COR-L47 (cell line): ENCODE measurements at places on chromosomes 11 and 22.

GRCh38 chr11:13114566-13115379, 105.7 kb downstream of the RASSF10 start:
- peak; percentile 93 for DNase-seq

DNA sequence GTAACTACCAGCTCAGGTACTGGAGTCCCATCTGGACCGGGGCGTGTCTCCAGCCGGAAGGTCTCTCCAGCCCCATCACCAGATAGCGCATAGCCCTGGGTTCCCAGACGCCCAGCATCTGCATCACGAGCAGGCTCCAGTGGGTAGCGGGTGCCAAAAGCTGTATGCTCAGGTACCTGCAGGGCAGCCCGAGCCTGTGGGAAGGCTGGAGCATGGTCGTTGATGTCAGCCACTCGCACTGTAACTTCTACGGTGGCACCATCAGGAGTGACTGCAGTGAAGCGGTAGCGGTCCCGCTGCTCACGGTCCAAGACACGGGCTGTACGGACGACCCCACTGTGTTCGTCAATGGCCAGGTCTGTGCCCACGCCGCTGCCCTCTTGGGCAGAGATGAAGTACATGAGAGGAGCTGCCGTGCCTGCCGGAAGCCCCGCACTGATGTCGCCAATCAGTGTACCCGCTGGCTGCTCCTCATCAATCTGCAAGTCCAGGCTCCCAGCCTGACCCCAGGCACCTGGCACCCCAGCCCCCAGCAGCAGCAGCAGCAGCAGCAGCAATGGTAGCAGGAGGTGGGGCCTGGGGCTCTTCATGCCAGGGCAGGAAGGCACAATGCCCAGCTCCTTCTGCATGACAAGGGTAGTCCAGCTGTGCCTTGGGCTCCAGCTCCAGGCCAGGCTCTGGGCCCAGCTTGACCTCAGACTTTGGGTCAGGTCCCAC, 14.5 kb downstream of the DCHS1 start:
- no peak for DNase-seq

- no peak for DNase-seq
These were observed 383.0 kb upstream of the NARS2 start for GRCh38 chr11:78957476-78958245.

GRCh38 chr11:119640541-119640940, 88.5 kb downstream of the NECTIN1 start:
- DNase-seq, result no peak

DNA sequence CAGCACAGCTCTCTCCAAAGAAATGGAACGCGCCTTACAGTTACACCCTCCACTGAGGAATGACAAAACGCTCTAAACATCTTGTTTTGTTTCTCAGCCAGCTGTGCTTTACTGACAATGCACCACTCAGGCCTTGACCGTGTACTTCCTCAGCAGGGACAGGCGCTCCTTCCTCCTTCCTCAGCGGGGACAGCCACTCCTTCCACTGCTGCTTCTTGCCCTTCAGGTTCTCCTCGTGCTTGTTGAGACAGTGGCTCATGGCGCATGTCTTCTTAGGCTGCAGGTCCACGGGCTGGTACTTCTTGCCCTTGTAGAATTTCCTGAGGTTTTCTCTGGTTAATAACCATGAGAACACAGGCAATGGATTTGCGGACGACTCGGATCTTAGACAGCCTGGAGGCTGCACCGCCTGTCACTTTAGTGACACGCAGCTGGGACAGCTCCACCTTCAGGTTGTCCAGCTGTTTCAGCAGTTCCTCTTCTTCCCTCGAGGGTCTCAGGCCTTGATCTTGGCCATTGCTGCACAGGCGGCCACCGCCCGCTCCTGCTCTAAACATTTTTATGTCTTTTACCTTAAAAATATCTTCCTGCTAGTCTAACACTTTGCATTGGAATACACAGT, 613.8 kb downstream of the BRD1 start:
- DNase-seq, result no peak

GRCh38 chr11:127454856-127455255, 454.3 kb upstream of the KIRREL3 start:
- DNase-seq, result peak; percentile 89

- DNase-seq, result no peak
These were observed 176.7 kb upstream of the NCAM1 start for GRCh38 chr11:112784323-112785073.

GRCh38 chr11:94968334-94968958, 4.9 kb downstream of the CWC15 start:
- DNase-seq, result no peak

DNA sequence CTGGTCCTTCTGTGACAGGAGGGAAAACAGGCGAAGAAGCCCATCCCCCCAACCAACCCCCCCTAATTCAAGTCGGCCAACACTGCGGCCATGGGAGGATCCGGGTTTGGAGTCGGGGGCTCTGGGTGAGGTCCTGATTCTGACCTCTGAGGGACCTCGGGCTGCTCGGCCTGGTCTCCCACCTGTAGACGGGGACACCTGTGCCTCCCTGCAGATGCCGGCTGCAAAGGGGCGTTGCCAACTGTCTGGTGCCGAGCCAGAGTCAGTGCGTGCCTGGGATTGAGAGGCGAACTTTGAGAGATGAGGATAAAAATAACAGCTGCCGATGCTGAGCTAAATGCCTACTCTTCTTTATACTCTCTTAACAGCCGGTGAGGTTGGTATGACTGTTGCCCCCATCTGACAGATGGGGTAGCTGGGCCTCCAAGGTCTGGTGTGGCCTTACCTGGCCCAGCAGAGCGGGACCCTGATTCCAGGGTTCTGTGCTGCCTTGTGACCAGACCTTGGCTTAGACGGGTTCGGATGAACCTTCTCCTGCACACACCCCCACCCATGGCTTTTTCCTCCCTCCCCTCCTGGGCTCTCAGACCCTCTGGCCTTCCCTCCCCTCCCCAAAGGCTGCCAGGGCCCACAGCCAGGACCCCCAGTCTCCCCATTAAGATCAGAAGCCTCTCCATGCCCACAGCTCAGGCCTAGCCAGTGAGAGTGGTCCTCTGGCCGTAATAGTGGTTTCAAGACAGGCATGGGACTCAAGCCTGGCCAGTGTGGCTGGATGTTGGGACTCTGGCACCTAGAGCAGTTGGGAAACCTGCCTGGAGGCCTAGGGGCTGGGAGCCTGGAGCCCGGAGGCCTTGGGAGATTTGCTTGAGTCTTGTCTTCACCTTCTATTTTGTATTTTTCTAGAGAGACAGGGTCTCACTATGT, 41.7 kb downstream of the KCNJ4 start:
- no peak for DNase-seq

- no peak for DNase-seq
These were observed 677.7 kb downstream of the BRD1 start for GRCh38 chr22:49149721-49150608.

DNA sequence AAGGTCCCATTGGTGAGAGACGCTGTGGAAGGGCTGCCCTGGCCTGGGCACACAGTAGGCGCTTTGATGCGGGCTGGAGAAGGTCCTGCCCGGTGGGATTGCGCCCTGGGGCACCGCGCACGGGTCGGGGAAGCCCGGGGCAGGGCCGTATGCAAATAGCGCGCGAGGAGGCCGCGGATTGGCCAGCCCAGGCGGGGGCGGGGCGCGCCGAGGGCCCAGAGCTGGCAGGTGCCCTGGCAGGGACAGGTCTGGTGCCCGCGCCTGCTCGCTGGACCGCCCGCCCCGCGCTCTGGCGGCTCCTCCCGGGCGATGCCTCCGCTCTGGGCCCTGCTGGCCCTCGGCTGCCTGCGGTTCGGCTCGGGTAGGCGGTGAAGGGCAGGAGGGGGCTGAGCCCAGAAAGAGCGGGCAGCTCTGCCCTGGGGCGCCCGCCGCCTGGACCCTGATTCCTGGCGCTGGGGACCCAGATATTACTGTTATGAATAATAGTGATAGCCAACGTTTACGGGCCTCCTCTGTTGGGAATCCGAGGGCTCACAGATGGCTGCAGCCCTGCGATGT, at the start of gene UPK3A:
Gene UPK3A (plus strand): TSS at position 245 of the 558 bp plus-strand sequence. CDS start 65 bp downstream, at position 310.
- no peak for DNase-seq

DNA sequence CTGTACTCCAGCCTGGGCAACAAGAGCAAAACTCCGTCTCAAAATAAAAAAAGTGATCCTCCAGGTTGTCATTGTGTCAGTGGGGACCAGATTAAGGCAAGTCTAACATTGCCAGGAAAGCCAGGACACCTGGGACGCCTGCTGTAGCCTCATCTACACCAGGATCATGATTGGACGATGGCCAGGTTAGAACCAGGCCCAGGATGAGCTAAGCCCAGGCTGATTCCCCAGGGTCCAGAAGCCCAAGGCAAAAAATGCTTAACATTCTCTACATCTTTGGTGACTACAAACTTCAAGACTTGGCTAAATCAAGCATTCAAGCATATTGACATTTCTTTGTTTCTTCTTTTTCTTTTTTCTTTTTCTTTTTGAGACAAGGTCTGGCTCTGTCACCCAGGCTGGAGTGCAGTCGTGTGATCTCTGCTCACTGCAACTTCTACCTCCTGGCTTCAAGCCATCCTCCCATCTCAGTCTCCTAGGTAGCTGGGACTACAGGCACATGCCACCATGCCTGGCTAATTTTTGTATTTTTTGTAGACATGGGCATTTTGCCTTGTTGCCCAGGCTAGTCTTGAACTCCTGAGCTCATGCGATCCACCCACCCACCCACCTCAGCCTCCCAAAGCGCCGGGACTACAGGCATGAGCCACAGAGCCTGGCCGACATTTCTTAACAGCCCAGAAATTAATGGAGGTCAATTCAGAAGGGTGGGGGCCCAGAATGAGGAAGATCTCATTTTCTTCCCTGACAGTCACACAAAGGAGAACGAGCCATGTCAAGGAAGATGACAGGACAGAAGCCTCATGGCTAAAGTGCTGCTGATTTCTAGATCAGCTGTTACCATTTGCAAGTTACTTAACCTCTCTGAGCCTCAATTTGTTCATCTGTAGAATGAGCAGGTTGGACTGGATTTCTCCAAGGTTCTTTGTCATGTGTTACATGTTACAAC, 12.5 kb upstream of the PTPRJ start:
- no peak for DNase-seq

DNA sequence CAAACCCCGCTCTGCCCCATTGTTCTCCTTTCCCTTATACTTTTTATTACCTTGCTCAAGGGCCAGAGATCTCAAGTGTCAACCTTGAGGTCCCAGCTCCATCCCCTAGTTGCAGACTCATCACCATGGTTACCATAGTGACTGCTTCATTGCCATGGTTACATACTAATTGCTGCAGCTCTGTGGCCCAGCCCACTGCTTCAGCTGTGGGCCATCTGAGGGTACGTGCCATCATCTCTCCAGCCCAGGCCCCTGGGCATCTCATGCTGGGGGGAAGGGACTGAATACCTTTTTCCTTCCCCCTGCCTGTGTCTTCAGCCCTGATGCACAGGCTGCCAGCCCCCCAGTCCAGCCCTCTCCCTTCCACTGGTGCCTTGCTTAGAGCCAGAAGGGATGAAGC, 22.2 kb downstream of the TREH start:
- DNase-seq, result no peak

GRCh38 chr11:46298699-46299433, 21.4 kb downstream of the CREB3L1 start:
- no peak for DNase-seq

DNA sequence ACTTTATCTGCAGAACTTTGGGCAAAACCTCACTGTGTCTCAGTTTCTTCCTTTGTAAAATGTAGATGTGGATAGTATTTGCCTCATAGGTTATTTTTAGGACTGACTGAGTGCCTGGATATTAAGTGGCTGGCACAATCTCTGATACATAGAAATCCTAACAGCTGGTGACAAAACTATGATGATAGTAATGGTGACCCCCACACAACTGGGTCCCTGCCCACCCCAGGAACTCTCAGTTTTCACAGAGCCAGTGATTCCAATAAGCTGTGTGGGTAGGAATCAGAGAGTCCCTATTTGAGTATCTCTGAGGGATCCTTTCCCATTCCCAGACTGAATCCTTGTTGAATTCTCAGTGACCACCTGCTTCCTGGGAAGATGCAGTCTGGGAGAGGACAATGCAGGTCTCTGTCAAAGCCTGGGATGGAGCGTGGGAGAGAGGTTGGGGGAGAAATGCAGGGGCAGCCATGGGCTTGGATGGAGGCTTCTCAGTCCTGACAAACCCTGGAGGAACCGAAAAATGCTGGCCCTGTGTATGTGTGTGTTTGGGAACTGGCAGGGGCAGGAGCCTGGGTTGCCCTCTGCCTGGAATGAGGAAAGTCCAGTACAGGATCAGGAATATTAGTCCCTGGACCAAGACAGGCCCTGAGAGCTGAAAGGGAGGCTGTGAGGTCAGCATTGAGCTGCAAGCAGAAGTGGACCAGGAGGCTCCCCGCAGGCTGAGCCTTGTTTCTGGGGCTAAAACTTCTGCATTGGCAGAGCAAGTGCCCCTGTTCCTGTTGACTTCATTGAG, 6.1 kb upstream of the P2RY6 start:
- DNase-seq, result no peak

- DNase-seq, result no peak
These were observed 587.1 kb downstream of the SOX6 start for GRCh38 chr11:15769203-15769602.

GRCh38 chr22:27223317-27224177, 566.2 kb downstream of the MIAT start:
- DNase-seq, result no peak

GRCh38 chr22:30675436-30675835, 7.8 kb upstream of the DUSP18 start:
- no peak for DNase-seq

DNA sequence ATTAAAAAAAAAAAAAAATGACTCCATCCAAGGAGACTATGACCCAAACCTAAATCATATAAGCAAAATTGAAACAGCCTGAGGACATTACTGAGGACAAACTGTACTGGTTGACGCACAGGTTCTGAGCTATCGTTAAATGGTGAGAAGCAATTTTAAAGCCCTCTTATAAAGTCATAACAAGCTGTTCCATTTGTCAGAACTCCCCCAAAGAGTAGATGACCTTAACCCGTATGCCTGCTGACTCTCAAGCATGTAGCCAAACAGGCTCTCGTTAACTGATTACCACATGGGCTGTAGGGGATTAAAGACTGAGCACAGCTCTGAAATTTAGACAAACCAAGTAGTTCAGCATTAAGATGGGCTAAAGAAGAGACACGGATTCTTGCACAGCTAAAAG, 2.2 kb downstream of the CRYAB start:
- DNase-seq, result no peak

GRCh38 chr22:46635756-46636155, 15.6 kb downstream of the GRAMD4 start:
- no peak for DNase-seq

- DNase-seq, result no peak
These were observed 8.2 kb downstream of the TOM1 start for GRCh38 chr22:35307892-35308291.

DNA sequence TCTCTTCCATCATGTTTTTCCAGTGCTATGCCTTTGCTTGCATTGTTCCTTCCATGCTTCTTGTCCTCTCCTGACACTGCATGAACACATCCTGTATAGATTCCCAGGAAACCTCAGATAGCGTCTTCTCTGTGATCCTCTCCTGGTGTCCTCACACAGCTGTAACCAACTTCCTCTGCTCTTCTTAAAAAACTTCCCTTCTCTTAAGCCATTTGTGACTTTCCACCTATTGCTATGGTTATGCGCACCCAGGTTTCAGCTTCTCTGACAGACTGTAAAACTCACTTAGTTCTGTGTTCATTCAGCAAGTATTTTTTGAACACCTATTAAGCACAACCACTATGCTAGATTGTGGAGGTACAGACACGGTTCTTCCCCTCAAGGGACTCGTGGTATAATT, 5.1 kb upstream of the APLP2 start:
- DNase-seq, result no peak
